Renal cortex interstitium (tissue), 15 donors: ENCODE measurements at places on chromosomes 4 and X. TPM values are rescaled to one million over a fixed set of nuclear protein-coding genes. Genes with fewer than 3 reads are reported as not detected.

The CENPVL2 gene
- 0.22 TPM for polyA plus RNA-seq

The ADH1A gene
- 1.8 TPM for polyA plus RNA-seq

The CDX4 gene
- not detected for polyA plus RNA-seq

The CENPVL1 gene
- 0.32 TPM for polyA plus RNA-seq

The UCP1 gene
- 0.14 TPM for polyA plus RNA-seq

The ANK2 gene
- polyA plus RNA-seq: 62.1 TPM

The ACSL1 gene
- polyA plus RNA-seq: 51.9 TPM

The SPON2 gene
- 20.7 TPM for polyA plus RNA-seq

The PRR32 gene
- not detected for polyA plus RNA-seq

The BST1 gene
- 16.7 TPM for polyA plus RNA-seq

The COL4A6 gene
- 17.8 TPM for polyA plus RNA-seq

The PLP1 gene
- polyA plus RNA-seq: 5.0 TPM

The PDLIM3 gene
- 3.7 TPM for polyA plus RNA-seq

The FABP2 gene
- polyA plus RNA-seq: not detected

The SMIM10L2A gene
- 10.8 TPM for polyA plus RNA-seq

The WAS gene
- 5.5 TPM for polyA plus RNA-seq

The XG gene
- 0.20 TPM for polyA plus RNA-seq

GRCh38 chrX:40013266-40014195 lies 84.2 kb downstream of the BCOR start:
- DNase-seq: peak; percentile 49

- DNase-seq: no peak
Observed at GRCh38 chrX:130895299-130895698, 7.7 kb downstream of the ENOX2 start.

GRCh38 chr4:23759066-23759465 lies 130.8 kb downstream of the PPARGC1A start:
- DNase-seq: no peak

DNA sequence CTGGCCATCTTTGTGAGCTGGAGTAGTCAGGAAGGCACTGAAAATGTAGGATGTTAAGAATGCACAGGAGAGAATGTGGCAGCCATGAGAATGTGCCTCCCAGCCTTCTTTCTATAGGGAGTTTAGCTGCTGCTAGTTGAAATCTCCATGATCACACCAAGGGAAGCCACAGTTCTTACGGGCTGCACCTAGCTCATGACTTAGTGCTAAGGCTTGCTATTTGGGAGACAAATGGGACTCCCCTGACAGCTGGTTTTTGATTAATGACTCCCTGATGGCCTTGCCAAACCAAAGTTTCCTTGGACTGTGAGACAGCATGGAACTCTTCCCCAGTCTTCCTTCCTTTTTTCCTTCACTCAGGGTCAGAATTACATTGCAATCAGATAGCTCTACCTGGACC lies 9.2 kb downstream of the CTSO start:
- no peak for DNase-seq

DNA sequence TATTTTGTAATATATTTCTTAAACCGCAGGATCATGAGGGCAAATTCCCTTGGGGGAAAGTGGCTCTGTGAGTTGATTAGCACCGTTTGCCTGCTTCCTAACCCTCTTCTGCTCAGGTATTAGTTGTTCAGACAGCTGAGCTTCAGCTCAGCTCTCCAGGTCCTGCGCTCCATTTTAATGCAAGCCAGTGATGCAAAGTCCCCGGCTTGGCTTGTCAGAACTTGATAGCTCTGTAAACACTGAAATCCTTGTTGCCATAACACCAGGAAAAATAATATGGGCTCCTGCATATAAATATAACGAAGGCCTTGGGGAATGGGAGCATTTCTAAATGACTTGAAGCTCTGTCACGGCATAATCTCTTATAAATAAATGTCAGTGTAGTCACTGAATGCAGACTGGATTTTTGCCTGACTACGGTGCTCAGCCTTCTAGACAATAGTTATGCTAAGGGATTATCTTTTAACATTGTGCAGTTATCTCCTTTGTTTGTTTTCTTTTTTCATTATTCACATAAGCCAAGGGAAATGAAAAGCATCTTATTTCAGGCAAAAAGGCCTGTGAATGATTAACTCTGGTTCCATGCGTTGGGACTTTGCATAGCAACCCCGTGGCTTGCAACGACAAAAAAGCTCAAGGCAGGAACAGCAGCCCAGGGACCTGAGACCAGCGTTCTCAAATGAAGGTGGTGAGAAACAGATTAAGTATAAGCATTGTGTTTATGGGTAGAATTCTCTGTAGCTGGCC lies 253.2 kb downstream of the SPRY1 start:
- peak; percentile 67 for DNase-seq

DNA sequence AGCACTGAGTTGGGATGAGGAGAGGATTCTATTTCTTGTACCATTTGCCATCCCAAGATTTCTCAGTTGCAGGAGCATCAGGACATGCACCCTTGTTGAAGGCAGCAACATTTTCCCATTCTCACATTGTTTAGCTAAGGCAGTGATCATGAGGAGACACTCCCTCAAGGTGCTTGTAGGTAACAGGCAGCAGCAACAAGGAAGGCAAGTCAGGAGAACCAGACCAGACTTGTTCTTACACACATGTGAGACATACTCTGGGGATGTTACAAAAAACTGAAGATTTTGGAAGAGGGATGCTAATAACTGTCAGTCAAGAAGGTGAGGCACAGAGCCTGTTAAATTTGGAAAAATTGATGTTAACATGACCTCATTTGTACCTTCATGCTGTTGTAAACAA lies 15.5 kb upstream of the HPGDS start:
- DNase-seq: no peak

- no peak for DNase-seq
Observed at GRCh38 chr4:149791851-149792250, 23.8 kb downstream of the IQCM start.

- DNase-seq: no peak
Observed at GRCh38 chr4:55363691-55364351, 17.8 kb downstream of the SRD5A3 start.

DNA sequence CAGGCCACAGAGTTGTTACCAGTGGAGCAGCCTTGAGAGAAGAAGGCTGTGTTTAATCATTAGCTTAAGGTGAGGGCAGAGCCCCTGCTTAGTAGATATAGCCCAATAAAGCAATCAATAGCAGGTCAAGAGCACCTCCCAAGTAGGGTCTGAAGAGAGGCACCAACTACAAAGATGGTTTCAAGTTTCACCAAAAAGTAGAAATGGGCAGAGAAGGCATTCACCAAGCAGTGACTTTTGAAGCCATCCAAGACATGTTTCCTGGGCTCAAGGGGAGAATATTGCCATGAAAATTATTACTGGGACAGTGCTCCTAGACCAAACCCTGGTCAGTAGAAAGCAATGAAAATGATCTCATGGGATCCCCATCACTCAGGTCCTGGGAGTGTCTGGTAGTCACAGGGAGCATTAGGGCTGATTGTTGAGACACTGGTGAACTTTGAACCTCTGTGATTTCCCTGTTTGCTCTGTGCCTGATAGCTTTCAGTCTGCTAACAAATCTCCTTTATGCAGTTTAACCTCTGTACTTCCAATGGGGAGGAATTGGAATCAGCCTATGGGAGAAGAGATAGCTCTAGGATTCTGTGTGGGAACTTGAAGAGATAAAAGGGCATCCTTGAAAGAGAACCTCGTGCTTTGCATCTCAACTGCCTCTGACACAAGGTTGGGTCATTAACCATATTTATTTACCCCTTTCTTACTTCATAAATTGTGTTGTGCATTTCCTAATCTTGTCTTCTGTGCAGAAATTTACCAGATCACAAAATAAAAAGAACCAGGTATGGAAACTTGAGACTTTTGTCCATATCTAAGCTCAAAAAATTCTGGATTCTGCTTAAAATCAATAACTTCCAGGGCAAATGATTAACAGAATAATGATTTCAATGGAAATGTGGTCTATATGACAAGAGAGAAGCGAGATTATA lies 9.3 kb upstream of the OTC start:
- no peak for DNase-seq

GRCh38 chr4:165699055-165699454 lies 174.0 kb upstream of the TLL1 start:
- DNase-seq: no peak

DNA sequence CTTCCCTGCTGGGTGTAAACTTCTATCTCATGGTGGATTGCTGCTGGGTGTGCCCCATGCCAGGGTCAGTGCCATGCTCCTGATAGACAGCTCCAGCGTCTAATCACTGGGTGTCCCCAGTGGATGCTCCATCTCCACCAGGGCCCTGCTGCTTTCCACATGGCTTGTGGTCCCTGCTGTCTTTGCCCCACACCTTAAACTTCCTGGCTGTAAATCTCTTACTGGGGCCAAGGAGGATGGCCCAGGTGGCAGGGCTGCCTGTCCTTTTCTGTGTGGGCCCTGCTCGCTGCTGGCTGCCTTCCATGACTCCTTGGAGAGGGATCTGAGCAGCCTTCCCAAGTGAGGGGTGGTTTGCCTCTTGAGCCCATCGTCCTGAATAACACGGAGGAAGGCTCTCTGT lies 51.8 kb downstream of the RGS12 start:
- no peak for DNase-seq

DNA sequence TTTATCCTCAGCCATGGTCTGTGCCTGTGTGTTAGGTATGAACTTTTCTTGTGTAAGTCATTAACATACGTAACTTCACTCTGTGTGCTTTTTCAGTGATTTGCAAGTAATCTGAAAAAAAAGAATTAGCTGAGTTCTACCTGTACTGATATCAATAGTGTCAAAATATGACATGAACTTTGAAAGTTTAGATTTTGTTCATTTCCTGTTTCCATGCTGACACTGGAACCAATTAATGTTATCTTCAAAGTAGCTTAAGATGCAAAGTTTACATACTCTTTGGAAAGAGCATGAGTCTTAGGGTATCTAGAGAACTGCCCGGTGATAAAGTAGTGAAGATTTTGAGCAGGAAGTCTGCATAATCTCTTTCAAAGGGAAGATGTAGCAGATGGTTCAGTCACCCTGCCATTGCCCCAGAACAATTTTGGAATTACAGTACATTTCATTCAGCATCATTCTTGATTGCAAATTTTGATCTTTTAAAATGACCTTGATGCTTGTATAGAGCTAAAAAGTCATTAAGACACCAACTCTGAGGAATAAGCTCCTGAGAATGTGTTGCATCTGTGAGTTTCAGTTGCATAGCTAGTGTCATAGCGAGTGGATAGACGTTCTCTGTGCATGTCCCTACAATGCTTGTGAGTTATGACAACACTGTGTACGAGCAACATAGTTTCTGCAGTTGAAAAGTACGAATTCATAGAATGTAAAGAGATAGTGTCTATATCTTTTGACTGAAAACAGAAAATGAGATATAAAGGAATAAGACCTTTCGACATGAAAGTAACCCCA lies 130.5 kb downstream of the PTTG2 start:
- DNase-seq: no peak

- no peak for DNase-seq
Observed at GRCh38 chr4:24922416-24922815, 9.6 kb upstream of the CCDC149 start.

- DNase-seq: peak; percentile 52
Observed at GRCh38 chr4:81913427-81913879, 441.7 kb upstream of the RASGEF1B start.

DNA sequence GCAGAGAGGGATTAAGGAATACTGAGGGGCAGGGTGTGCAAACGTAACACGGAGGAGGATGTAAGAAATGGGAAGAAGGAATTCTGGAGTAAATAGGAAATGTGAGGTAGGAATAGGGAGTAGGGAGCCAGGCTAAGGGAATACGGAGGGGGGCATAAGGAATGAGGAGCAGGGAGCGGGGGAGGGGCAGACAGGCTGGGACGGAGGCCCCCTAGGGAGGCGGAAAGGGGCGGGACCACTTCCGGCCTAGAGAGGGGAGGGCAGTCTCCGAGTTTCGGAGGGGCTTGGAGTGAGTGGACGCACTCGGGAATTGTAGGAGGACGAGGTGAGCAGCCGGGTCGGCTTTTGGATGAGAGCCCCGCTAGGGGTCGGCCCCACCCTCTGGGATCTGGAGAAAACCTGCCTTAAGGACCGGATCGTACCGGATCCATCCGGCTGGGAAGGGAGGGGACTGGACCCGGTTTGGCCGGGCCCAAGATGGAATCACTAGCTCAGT lies 612 bp downstream of the MAGED2 start:
- DNase-seq: peak; percentile 74

GRCh38 chr4:156974264-156974663 lies 2.7 kb upstream of the PDGFC start:
- DNase-seq: no peak

- DNase-seq: no peak
Observed at GRCh38 chrX:109943092-109943739, 59.7 kb upstream of the TMEM164 start.

GRCh38 chrX:40151211-40152172 lies 53.7 kb upstream of the BCOR start:
- no peak for DNase-seq

DNA sequence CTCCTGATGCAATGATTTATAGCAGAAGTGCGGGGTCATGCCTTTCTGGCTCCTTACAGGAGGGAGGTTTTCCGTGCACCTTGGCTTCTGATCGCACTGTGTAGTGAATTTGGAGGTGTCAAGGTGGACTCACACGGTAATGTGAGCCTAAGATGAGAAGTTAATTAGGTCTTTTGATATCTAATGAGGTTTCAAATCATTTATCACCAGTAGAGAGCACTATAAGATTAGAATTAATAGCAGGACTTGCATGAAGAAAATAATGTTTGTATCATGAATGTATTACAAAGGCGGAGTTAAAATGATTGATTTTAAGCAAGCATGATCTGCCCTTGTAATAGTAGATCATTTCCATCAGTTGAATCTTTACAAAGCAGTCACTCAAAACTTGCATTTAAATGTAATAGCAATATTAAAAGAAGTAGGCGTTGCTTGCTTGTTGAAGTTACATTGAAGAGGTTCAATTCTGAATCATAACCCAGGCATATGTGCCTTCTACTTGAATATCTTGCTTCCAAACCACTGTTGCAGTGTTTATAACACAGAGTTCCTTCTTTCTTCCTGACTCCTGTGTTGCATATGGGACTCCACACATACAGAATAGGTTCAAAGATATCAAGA lies 152.1 kb downstream of the FMR1NB start:
- no peak for DNase-seq

DNA sequence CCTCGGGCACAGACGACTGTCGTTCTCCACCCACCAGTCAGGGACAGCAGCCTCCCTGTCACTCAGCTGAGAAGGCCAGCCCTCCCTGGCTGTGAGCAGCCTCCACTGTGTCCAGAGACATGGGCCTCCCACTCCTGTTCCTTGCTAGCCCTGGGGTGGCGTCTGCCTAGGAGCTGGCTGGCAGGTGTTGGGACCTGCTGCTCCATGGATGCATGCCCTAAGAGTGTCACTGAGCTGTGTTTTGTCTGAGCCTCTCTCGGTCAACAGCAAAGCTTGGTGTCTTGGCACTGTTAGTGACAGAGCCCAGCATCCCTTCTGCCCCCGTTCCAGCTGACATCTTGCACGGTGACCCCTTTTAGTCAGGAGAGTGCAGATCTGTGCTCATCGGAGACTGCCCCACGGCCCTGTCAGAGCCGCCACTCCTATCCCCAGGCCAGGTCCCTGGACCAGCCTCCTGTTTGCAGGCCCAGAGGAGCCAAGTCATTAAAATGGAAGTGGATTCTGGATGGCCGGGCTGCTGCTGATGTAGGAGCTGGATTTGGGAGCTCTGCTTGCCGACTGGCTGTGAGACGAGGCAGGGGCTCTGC lies 7.9 kb upstream of the MSANTD1 start:
- no peak for DNase-seq
